Neuronal stem cell (in vitro differentiated cells): ENCODE measurements at places on chromosomes 3 and 15.

DNA sequence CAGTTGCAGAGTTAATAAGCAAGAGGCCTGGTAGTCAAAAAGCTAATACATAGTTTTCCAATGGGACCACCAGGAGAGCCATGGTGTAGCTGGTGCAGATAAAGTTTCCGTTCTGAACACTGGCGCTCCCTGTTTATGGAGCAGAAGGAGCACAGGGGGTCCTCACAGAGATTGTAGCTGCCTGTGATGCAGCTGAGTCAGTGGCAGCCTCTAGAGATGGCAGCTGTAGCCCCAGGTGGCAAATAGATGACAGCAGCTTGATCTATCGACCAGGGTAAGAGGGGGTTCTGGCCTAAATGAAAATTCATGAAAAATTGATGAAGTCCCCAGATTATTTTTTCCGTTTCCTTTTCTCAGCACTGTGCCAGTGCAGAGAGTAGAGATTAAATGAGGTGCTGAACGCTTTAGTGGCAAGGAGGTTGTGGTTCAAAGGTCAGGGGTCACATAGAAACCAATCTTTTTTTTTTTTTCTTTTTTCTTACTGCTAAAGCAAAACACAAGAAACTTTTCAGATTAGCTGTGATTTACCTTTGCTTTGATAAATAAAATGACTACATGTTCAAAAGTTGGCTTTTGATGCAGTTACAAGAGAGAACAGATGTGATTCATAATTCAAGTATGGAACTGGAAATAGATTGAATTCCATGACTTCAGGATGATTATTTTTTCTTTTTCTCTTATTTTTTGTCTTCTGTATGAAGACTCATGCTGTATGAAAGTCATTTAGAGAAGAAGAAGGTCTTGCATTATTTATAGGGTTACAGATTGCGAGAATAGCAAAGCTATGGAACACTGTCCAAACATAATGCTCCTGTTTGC, 63.3 kb downstream of the ROBO2 start:
- H3K27ac ChIP-seq: no peak overlapping the region
- H3K4me3 ChIP-seq: no peak overlapping the region
- H3K27me3 ChIP-seq: no peaks in the 10 kb centered on the region
- H3K4me1 ChIP-seq: no peaks in the 10 kb centered on the region
- no peaks in the 10 kb centered on the region for H3K36me3 ChIP-seq

GRCh38 chr15:70956201-70956995, 63.8 kb downstream of the LRRC49 start:
- H3K27me3 ChIP-seq: no peaks in the 10 kb centered on the region
- no peak overlapping the region for H3K4me3 ChIP-seq
- DNase-seq: no peak
- no peaks in the 10 kb centered on the region for H3K4me1 ChIP-seq

- no peaks in the 10 kb centered on the region for H3K27me3 ChIP-seq
- H3K36me3 ChIP-seq: no peaks in the 10 kb centered on the region
- no peaks in the 10 kb centered on the region for H3K4me1 ChIP-seq
- no peak for DNase-seq
- H3K4me3 ChIP-seq: no peak overlapping the region
Observed at GRCh38 chr15:70783610-70784022, 20.3 kb upstream of the UACA start.

DNA sequence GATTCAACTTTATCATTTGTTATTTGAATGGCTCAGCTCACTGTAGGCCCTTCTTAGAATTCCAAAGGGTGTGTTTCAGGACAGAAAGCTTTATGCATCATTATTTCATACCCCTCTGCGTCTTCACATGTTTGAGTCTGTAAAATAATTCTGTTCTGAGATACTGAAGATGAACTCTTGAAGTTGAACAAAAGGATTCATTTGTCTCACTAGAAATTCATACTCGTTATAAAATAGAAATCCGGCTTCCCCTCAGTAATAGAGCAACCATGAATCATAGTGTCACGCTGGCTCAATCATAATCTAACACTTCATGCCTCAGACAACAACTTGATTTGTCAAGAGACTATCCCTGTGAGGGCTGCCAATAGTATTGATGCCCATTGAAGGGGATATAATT, 1015.4 kb upstream of the SEMA6D start:
- H3K27ac ChIP-seq: no peak overlapping the region
- no peaks in the 10 kb centered on the region for H3K36me3 ChIP-seq
- no peaks in the 10 kb centered on the region for H3K27me3 ChIP-seq
- H3K4me3 ChIP-seq: no peak overlapping the region
- no peaks in the 10 kb centered on the region for H3K4me1 ChIP-seq

DNA sequence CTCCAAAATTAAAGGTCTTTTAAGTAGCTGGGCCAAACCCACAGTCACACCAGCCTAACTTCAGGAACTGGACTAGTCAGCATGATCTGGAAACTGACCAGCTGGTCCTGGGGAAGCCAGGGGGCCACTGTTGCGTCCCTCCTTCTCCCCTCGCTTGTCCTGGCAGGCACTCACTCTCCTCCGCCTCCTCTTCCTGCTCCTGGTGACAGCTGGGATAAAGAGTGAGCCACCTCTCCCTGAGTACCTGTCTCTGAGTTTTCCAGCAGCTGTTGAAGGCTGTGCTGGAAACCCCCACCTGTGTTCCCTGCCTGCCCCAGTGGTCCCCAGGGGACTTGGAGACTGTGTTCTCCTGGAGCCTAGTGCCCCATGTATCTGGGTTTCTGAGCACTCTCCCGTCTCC, 56.0 kb downstream of the FGD5 start:
- no peak overlapping the region for H3K27ac ChIP-seq
- H3K27me3 ChIP-seq: no peaks in the 10 kb centered on the region
- DNase-seq: no peak
- H3K4me3 ChIP-seq: no peak overlapping the region
- no peaks in the 10 kb centered on the region for H3K36me3 ChIP-seq
